NCI-H446 treated with DMSO at 0.1 percent for 48 hours (cell line): ENCODE measurements at places on chromosomes 16 and 17.

DNA sequence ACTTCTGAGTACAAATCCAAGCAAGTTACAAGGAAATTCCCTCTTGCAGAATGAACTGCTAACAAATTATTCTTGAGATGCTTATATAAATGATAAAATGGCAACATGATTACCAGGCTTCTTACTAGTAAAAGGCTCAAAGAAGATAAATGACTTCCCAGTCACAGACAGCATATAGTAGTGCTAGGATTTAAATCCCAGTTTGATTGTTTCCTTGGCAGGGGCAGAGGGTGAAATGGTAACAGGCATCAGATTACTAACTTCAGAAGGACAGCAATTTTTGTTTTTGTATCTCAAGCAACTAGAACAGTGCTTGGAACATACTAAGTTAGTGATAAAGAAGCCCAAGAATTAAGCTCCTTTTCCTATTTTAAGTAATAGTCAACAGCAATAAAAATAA is 102.8 kb downstream of the SSH2 start:
- DNase-seq = no peak

DNA sequence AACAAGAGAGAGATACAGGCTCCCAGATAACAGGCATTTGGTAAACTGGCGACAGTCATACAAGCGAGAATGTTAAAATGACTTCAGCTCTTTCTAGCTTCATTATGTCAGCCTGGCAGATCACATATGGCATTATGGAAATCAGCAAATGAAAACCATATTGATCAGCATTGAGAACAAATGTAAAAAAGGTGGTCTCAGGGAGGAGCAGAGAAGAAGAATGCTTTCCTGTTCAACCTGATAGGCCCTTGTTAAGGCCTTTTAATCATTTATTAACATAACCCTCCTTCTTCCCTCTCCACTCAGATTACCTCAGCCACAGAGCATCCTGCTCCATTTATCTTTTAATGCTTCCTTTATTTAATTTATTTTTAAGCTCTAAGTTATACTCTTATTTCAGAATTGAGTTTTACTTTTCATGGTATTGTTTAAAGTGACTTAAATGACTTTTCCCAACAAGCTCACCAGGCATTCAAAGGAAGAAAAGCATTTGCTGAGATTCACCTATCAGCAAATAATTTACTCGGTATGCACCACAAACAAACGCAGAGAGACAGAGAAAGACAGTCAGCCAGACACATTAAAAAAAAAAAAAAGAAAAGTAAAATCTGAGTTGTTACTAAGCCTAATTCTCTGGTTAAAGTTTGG is 243.9 kb upstream of the TBX2 start:
- no peak for DNase-seq

DNA sequence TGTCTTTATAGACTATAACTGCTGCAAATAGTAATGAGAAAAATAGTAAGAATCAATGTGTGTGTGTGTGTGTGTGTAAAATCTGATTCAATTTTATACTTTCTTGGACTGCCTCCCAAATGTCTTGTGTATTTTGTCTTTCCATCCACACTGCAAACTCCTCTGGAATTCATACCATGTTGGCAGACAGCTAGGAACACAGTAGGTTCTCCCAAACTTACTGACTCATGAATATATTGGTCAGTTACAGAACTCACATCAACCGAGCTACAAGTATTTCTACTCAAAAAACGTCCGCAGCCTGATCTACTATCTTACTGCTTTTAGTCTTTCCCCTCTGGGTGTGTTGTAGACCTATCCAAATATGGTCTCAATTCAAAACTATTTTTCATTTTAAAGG is 542.7 kb upstream of the PSMD7 start:
- DNase-seq = no peak

GRCh38 chr17:17661834-17662385 is 19.3 kb upstream of the RAI1 start:
- DNase-seq = no peak

DNA sequence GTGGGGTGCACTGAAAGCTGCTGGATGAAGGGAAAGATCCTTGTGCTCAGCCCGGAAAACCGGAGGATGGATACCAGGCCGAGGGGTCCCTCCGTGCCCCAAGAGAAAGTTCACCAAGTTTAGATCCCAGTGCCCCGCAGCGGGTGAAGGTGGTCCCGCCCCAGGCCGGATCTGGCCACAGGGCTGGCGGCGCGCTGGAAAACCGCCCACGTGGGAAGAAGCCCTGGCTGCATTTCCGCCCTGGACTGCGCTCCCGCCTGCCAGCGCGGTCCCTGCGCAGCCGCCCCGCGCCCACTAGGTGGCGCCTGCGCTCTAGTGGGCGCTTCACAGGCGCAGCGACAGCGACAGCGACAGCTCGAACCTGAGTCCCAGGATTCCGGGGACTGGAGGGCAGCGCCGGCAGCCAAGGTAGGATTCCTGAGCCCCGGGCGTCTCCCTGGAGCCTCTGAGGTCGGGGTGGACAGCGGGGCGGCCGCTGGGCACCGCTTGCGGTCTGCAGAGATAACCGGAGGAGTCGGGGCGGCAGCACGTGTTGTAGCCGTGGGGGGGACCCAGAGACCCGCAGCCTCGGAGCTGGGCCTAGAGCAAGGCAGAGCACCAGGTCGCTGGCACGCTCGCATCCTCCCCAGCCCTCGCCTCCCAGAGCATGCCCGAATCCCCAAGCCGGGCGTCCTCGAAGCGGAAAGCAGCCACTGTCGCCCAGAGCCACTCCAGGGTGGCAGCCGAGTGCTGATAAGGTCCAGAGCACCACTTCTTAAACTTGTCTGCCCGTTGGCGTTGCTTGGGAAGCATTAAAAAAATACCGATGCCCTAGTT is at the start of gene CHD9:
CHD9 (plus strand) TSS at position 322 of the 816 bp plus-strand sequence. CDS start 101,099 bp downstream, outside the sequence.
- DNase-seq = peak; percentile 72

DNA sequence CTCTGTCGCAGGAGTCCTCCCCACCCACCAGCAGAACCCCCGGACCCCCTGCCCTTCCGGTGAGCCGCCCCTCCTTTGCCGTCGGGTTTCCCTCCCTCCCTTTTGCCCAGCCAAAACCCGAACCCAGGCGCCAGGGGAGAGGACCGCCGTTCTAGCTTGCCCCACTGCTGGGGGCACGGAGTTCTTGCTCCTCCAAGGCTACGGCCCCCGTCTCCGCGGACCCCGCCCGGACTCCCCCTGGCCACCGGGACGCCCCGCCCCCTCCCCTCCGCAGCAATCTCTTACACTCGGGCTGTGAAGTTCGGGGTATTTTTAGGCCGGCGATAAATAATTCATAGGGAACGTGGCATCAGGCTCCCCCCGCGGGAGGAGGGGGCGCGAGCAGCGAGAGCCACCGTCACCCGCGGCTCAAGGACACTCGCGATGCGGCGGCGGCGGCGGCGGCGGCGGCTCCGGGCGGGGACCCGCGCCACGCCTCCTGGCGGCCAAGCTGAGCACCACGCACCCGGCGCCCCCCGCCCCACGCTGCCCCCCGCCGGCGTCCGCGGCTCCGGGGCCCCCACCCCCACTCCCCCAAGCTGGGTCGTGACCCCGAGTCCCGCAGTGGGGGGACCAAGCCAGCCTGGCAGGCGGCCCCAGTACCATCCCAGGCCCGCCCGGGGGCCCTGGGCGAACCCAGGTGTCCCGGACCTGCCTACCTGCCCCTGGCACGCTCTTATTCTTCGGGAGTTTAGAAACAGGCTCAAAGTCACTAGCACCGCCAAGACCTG is at the start of gene GRIN2C:
GRIN2C (minus strand) TSS at position 427 of the 770 bp plus-strand sequence. CDS start 4,793 bp downstream, outside the sequence.
- DNase-seq = no peak

DNA sequence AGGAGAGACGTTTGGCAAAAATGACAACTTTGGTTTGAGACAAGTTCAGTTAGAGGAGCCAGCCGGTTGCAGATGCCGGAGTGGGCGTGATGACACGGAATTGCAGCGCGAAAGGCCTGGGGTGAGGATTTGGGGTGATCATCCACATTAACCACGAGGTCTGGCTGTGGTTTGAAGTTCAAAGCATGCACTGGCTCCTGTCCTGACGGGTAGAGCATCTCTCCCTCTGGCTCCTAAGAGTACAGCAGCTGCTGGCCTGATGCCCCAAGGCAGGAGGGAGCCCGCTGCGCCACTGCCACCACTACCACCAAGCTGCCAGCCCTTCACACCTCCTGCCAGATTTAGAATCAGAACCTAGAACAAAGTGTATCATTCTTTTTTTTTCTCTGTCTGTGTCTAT is 3.7 kb downstream of the RHBDL3 start:
- DNase-seq = peak; percentile 77

DNA sequence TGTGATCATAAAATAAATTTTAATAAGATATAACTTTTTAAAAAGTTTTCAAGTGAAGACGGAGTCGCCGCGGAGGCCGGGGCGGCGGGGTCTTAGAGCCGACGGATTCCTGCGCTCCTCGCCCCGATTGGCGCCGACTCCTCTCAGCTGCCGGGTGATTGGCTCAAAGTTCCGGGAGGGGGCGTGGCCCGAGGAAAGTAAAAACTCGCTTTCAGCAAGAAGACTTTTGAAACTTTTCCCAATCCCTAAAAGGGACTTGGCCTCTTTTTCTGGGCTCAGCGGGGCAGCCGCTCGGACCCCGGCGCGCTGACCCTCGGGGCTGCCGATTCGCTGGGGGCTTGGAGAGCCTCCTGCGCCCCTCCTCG is at the start of gene FOXC2:
FOXC2 (plus strand) TSS at position 229 of the 365 bp plus-strand sequence. CDS start 507 bp downstream, outside the sequence.
- no peak for DNase-seq

DNA sequence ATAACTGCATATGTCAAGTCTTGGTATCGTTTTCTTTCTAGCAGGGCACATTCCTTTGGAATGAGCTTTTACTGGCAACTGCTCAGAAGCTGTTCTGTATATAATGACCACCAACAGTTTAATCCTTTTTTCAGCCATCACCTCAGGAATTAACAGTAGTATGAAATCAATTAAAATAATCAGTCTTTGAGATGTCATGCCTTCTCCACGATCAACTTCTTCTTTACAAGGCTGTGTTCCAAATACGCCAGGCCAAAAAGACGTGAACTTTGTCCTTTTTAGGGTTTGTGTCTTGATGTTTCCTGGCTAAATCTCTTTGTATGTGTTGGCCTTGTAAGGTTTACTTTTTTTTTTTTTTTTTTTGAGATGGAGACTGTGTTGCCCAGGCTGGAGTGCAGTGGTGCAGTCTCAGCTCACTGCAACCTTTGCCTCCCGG is 54.9 kb downstream of the ABCC1 start:
- DNase-seq = no peak

- no peak for DNase-seq
These were observed 54.0 kb downstream of the MRTFB start for GRCh38 chr16:14125000-14125681.

DNA sequence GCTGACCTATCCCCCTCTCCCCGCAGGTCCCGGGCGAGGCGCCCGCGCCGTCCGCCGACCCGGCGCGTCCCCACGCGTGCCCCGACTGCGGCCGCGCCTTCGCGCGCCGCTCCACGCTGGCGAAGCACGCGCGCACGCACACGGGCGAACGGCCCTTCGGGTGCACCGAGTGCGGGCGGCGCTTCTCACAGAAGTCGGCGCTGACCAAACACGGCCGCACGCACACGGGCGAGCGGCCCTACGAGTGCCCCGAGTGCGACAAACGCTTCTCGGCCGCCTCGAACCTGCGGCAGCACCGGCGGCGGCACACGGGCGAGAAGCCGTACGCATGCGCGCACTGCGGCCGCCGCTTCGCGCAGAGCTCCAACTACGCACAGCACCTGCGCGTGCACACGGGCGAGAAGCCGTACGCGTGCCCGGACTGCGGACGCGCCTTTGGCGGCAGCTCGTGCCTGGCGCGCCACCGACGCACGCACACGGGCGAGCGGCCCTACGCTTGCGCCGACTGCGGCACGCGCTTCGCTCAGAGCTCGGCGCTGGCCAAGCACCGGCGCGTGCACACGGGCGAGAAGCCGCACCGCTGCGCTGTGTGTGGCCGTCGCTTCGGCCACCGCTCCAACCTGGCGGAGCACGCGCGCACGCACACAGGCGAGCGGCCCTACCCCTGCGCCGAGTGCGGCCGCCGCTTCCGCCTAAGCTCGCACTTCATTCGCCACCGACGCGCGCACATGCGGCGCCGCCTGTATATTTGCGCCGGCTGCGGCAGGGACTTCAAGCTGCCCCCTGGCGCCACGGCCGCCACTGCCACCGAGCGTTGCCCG is 10.3 kb downstream of the ZNF771 start:
- no peak for DNase-seq

DNA sequence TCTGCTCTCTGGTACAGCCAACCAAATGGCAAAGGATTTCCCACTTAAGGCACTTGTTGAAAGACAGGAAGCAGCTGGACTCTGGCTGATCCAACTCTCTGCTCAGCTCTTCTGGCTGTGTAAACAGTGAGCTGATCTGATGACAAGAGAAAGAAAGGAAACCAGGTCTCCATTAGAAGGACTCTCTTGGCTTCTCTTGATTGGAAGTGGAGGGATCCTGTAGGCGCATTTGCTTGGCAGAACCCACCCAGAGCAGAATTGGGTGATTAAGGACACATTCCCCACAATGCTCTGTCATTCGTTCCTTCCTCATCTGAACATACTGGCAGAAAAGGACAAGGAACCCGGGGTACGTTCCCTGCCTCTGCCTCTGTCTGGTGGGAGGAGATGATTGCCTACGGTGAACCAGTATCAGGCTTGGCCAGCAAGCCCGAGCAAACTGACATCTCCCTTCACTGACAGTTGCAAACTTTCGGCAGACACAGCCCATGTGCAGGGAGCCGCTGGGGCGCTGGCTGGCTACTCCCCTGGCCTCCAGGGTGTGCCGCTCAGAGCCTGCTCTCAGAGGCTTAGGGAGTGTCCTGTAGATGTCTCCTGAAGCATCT is 29.1 kb downstream of the LDHD start:
- DNase-seq = peak; percentile 58

DNA sequence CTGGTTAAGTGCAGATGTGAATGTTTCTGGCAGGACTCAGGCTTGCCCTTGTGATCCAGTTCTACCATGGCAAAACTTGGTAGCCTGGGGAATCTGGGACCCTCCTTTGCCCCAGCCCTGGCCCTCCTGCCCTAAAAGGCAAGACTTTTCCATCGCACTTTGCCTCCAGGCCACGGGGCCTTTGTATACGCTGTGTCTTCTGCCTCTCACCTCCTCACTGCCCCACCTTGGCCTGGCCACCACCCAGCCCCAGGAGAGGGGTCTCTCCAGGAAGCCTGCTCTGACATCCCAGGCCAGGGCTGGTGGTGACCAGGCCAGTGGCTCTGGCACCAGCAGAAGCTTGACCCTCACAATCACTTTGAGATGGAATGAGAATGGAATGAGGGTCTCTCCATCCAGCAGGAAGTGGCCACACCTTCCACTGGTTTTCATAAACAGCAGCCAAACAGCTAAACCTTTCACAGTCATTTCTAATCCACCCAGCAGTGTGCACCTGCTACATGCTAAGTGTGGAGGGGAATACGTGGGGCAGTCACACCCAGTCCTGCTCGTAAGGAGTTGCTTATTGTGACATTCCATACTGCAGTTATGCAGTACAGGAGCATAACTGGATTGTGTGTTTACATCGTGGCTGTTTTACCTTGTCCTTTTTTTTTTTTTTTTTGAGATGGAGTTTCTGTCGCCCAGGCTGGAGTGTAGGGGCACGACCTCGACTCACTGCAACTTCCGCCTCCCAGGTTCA is 1.6 kb upstream of the MRPL38 start:
- DNase-seq = no peak

DNA sequence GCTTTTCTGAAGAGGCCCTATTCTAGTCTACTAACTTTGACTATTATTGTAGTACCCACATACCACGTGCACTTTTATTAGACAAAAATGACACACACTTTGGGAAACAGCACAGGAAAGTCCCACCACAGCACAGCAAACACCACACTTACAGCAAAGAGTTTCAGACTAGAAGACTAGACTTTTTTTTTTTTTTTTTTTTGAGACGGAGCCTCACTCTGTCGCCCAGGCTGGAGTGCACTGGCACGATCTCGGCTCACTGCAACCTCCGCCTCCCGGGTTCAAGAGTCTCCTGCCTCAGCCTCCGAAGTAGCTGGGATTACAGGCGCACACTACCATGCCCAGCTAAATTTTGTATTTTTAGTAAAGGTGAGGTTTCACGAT is 20.1 kb downstream of the YWHAE start:
- DNase-seq = no peak

GRCh38 chr17:82720204-82720603 is 3.7 kb downstream of the FN3KRP start:
- no peak for DNase-seq
